Posterior vena cava (tissue), 2 donors: ENCODE measurements at places on chromosomes 3 and 15. TPM values are rescaled to one million over a fixed set of nuclear protein-coding genes. Genes with fewer than 3 reads are reported as not detected.

Gene ANKRD63
- total RNA-seq, result not detected

DNA sequence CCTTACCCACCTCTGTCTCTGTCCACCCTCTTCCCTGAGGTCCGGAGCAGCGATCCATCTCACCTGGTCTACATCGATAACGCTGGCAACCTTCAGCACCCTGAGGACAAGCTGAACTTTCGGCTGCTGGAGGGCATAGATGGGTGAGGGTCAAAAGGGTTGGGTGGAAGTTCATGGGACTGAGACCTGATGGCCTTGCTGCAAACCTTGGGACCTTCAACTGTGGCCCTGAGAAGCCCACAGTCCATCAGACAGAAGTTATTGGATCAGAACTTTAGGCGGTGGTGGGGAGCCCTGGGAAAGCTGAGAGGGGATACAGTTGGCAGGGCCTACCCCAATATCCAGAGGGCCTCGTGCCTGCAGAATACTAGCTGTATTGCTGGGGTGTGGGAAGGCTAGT lies 50.5 kb downstream of the POMGNT2 start:
- DNase-seq, result no peak

Gene TMEM158
- 16.6 TPM for total RNA-seq

DNA sequence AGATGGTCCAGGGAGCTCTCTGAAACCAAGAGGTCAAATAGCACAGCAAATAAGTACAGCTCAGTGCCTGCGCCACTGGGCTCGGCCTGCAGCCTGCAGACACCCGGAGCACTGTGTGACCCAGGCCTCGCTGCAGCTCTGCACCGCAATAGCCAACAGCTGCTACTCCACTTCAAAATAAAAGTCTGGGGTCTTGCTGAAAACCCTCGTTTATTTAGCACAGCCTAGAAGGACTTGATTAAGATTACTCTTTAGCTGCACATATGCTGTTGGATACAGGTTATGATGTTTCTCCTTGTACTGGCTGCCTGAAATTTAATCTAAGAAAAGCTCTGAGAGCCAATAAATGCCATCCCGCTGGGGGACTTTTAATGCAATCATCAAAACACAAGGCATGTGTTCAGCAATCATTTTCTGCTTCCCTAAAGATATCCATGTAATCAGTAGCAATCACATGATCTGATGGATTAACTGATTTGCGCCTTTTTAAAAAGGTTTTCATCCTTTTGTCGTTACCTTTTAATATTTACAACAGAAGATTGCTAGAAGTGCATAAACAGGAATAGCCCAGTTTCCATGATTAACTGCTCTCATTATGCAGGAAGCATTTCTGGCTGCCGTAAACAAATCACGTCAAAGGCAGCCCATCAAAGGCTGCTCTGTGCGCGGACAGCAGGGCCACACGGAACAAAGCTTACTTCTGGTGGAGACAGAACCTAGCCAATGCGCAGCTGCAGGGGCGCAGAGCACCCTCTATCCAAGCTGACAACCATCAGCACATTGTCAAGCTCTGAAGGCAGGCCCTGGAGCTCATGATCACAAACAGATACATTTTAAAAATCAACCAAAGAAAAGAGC lies 58.8 kb downstream of the CLASP2 start:
- DNase-seq, result peak; percentile 86

Gene CDCP1
- total RNA-seq, result 4.8 TPM

DNA sequence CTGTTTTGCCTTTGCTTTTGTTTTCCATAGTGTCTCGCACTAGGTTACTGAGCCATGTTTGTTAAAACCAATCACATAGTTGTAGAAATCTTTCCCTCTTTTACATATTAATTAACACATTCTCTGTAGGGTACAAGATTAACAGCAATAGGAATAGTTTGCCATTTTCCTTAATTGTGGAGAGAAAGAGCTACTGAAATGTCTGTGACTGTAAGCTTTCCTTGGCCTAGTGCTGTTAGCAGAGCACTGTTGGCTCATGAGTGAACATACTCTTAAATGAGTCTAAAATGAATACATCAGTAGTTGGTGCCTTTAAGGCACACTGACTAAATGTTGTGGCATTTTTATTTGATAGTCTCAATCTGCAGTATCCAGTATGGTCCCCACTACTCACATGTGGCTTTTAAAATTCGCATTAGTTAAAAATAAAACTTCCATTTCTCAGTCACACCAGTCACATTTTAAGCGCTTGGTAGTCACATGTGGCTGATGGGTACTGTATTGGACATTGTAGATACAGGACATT lies 28.2 kb downstream of the CHD2 start:
- no peak for DNase-seq

Gene ATOSA
- 36.1 TPM for total RNA-seq

DNA sequence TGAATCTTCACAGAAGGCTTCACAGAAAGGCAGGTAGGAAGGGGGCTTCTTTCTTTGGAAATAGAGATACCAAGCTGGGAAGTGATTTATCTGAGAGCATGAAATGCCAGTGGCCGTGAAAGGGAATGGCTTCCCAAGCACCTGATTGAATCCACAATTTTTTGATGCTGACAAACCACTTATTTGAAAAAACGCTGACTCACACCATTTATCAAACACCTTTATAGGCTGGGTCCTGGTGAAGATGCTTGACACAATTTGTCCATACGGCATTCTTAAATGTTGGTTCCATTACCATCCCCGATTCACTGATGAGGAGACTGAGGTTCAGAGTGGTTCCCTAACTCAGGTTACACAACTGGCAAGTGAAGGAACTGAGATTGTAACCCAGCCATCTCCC lies 64.1 kb upstream of the POMGNT2 start:
- DNase-seq, result no peak

GRCh38 chr3:112448939-112449338 lies 50.3 kb downstream of the BTLA start:
- no peak for DNase-seq

- DNase-seq, result no peak
Observed at GRCh38 chr3:78737988-78738387, 1029.8 kb downstream of the ROBO1 start.

DNA sequence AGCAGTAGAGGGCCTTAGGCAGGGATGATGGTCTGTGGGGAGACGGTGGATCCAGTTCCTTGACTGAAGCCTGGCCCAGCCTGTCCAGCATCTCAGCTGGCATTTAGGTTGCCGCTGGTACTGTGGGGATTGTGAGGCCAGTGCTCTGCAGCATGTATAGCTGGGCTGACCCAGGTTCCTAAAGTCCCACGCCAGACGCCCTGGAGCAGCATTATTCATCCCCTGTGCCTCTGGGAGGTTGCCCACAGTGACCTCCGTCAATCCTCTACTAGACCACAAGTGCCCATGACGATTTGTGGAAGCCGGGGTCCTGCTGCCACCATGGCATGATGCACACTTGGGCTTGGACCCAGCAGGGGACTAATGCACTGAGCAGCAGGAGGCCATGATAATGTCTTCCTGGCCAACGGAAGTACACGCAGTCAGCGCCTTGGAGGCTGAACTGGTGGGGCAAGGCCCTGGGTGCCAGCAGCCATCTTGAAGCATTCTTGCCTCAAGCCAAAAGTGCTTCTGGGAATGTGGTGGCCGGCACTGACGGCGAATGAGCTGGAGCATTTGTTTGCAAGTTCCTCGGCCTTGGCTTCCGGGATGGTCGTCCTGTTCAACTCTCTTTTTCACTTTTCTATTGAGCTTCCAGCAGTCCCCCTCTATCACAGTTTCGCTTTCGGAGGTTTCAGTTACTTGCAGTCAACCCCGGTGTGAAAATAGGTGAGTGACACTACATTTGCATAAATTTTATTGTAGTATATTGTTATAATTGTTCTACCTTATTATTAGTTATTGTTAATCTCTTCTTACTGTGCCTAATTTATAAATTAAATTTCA lies 949.4 kb downstream of the ROBO1 start:
- DNase-seq, result peak; percentile 49

DNA sequence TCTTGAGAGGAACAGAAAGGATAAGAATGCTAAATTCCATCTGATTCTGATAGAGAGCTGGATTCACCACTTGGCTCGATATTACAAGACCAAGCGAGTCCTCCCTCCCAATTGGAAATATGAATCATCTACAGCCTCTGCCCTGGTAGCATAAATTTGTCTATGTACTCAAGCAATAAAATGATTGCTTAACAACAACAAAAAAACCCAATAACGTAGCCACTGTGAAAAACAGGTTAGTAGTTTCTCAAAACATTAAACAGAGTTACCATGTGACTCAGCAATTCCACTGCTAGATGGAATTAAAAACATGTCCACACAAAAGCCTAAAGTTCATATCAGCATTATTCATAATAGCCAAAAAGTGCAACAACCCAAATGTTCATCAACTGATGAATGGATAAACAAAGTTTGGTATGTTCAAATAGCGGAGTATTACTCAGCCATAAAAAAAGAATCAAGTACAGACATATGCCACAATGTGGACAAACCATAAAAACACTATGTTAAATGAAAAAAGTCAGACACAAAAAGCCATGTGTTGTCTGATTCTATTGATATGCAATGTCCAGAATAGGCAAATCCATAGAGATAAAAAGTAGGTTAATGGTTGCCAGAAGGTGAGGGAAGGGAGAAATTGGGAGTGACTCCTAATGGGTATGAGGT lies 16.8 kb downstream of the BCL2L10 start:
- DNase-seq, result no peak

DNA sequence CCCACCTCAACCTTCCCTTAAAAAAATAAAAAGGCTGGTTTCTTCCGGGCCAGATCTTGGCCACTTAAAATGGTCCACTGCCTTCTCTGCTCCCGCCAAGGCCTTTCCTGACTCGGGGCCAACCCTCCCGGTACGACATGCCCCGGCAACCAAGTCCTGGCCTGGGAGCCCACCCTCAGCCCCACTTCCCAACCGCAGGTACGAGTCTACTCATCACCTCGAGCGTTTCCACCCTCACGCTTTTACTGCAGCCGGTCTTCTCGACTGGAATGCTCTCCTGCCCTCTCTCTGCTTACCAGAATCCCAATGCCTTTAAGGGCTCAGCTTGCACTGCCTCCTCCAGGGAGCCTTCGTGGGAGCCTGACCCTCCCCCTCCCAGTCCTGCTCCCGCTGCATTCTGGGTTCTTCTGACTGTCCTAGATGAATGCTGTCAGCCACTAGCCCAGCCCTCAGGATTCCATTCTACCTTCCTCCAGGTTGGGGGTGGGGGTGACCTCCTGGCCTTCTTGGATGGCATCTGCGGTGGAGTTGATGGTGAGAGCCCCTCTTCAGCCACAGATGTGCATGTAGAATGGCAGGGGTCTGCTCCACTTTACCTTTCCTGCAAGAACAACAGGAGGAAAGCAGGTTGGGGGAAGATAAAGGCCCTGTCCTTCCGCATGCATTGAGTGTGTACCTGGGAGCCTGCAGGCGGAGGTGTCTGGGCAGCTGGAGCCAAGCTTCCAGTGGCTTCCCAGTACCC lies 1.1 kb upstream of the CSRNP1 start:
- DNase-seq, result no peak

- no peak for DNase-seq
Observed at GRCh38 chr3:54878145-54878544, 49.7 kb downstream of the LRTM1 start.

DNA sequence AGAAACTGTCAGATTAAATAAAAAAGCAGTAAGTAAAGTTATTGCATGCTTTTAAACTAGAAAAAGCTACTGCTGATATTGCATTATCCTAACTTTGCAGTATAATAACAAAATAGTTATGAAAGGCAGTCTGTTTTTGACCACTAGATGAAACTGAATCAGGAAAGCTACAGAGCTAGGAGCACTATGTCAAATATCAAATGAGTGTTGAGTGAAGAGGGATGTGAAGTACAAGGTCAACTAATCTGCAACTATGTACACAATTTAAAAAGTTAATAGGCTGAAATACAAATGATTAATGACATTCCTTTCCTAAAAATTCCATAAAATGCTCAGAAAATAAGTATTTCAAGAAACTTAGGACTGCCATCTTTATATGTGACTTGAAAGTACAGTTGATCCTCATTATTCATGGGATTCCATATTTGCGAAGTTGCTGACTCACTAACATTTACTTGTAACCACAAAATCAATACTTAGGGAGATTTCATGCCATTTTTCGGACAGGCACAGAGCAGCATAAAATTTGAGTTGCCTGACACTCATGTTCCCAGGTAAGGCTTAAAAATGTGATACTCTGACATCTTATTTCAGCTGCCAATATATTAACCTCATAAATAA lies 34.5 kb downstream of the SLC4A7 start:
- no peak for DNase-seq
